ENCODE measurements at places on chromosomes 12 and 14. TPM values are rescaled to one million over a fixed set of nuclear protein-coding genes. Genes with fewer than 3 reads are reported as not detected.

The C12orf60 gene
- 3.6 TPM for total RNA-seq

The DTX1 gene
- not detected for total RNA-seq

The GLT8D2 gene
- total RNA-seq: not detected

The PTGER2 gene
- 4.9 TPM for total RNA-seq

The DDHD1 gene
- 3.7 TPM for total RNA-seq

Measured in Caki2 (cell line).